CD4-positive, alpha-beta T cell (primary cell): ENCODE measurements at places on chromosomes 3 and 15.

DNA sequence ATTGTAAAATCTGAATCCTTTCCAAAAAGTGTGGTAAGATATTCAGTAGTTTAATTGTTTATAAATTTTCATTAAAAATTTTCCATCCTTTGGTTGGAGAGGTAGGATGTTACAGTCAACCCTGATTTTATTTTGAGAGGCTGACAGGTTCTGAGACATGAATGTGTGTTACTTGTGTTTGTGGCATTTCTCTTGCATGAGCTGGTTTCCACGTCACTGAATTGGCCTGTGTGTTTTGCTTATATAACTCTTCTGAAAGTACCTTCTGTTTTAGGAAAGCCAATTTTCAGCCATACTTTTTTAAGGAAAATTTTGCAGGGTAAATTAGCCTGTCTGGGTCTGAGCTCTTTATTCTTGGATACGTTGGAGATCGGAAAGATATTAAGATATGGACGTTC lies 30.7 kb downstream of the PXYLP1 start:
- DNase-seq, result no peak

DNA sequence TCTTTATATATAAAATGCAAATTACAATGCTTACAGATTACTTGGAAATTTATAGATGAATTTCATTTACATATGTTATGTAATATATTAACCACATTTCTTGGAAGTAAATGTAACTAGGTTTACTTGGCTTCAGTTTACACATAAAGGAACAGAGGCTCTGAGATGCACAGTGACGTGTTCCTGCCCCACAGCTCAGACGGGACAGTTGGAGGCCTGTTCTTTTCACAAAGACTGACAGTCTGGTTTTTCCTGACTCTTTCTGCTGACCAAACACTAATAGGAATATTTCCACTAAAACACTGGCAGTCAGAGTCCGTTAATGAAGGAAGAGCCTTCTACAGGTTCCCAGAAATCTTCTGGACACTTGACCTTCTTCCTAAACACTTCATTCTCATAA lies 336.1 kb downstream of the MFSD1 start:
- no peak for DNase-seq

DNA sequence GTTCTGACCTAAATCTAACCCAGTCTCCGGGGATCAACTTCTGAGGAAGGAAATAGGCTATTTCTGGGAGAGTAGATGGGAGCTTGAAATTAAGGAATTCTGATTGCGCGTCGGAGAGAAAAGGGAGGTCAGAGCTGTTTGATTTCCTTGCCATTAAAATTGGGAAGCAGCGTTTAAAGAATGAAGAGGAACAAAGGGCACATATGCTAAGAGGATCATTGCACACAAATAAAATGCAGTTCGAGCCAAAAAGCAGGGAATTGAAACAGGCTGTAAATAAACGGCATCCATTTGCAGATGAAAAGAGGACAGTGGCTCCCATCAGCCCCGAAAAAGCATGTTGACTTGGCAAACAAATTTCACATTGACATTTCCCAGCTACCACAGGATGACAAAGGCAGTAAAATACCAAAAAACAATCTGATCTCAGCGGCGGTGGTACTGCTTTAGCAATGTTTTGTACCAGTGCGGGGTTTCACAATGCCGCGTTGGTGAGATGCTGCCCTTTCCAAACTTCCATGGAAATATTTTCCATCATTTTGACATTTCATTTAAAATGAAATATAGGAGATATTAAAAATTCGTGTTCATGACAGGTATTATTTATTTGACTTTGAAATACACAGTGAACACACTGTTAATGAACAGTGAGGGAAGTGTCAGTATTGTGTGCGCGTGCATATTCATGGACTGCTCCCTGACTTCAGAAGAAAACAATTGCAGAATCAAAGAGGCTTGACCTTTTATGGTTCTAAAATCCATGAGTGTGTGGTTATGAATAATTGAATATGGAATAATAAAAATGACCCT lies 108.8 kb downstream of the SQOR start:
- no peak for DNase-seq

- peak; percentile 57 for DNase-seq
Measured at GRCh38 chr3:150925751-150926201, 20.5 kb upstream of the MINDY4B start.

- no peak for DNase-seq
Measured at GRCh38 chr15:58736018-58736643, 13.4 kb downstream of the ADAM10 start.
